ENCODE measurements at places on chromosomes 7 and 10.

DNA sequence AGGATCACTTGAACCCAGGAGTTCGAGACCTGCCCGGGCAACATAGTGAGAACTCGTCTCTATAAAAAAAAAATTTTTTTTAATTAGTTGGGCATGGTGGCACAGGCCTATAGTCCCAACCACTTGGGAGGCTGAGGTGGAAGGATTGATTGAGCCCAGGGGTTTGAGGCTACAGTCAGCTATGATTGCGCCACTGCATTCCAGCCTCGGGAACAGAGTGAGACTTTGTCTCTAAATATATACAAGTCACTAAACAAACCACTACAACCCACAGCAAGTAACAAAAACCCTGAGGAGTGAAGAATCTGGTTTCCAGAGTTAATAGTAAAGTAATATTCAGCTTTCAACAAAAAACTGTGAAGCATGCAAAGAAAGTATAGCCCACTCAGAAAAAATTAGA, 32.7 kb upstream of the HHEX start:
- no peak for DNase-seq

GRCh38 chr7:130946114-130946513, 212.1 kb upstream of the KLF14 start:
- no peak for DNase-seq

GRCh38 chr10:108545921-108546320, 1377.4 kb downstream of the XPNPEP1 start:
- no peak for DNase-seq

DNA sequence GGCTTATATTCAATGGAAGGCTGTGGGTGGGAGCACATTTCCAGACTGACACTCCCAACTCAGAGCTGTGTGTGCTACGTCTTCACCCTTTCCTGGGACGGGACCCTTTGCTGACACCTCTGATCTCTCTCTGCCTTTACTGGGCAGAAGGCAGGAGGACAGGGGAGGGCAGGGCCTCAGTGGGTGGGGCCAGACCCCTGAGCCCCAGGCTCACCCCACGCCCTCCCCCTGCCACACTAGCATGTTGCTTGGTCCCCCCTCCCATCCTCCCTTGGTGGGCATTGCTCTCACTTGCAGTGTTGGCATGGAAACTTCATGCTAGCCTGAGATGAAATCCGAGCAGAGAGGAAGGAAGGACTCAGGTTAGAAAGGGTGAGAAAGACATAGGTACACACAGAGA, 18.4 kb downstream of the TMEM273 start:
- DNase-seq = no peak

GRCh38 chr10:68208424-68209042, 23.4 kb downstream of the ATOH7 start:
- peak; percentile 52 for DNase-seq

GRCh38 chr10:58590924-58591323, 78.3 kb downstream of the BICC1 start:
- no peak for DNase-seq

DNA sequence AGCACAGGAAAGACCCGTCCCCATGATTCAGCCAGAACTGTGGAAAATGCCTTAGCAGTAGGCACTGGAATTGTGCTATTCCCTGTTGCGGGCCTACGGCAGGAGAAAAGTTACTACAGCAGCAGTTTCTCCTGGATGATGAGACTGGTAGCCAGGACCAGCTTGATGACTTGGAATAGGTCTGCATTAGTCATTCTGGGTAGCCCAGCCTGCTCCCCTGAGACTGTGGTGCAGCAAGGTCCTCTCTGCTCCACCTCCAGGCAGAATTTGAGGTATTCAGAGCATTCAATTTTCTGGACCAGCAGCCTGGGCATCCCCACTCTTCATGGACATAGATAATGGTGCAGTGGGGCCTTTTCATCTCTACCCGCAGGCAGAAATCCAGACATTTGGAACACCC, 490.0 kb downstream of the SH2D4B start:
- DNase-seq = no peak

- DNase-seq = no peak
Measured at GRCh38 chr10:98481404-98481945, 34.7 kb upstream of the HPS1 start.

DNA sequence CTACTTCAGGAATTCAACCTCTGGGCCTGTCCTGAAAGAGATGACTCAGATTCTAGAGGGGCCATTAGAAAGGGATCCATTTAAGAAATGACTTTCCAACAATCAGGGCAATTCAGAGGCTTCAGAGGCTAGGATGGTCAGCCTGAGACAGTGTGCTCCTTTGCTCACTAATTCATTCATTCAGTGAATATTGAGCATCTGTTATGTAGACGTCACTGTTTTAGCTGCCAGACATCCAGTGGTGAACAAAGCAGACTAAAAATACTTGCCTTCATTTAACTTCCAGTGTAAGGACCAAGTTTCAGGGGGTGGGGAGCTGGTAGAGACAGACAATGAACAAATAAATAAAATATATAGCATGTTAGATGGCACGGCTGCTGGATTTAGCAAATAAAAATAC, 1.6 kb downstream of the KIAA1217 start:
- DNase-seq = no peak

GRCh38 chr7:36986511-36986933, 262.2 kb upstream of the AOAH start:
- no peak for DNase-seq

DNA sequence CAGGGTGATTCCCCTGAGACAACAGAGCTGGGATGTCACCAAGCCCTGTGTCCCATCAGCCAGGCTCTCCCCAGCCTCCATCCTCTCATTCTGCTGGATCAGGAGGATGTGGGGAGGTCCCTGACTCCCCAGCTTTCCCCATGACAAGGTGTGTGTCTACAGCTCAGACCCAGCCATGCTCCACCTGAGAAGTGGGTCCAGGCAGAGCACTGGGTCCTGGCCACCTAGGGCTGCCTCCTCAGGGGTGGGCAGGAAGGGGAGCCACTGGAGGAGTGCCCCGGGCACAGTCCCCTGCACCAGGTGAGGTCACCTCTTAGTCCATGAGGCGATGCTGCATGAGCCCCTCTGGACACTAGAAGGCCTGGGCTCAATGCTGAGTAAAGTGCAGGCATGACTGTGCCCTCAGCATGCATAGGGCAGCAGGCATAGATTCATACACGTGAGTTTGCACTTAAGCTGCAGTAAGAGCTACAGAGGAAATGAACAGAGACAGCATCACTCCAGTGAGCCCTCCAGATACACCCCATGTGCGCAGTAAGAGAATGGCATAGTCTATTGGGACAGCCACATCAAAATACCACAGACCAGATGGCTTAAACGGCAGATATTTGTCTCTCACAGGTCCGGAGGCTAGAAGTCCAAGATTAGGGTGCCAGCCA, 48.3 kb downstream of the ALOX5 start:
- no peak for DNase-seq

DNA sequence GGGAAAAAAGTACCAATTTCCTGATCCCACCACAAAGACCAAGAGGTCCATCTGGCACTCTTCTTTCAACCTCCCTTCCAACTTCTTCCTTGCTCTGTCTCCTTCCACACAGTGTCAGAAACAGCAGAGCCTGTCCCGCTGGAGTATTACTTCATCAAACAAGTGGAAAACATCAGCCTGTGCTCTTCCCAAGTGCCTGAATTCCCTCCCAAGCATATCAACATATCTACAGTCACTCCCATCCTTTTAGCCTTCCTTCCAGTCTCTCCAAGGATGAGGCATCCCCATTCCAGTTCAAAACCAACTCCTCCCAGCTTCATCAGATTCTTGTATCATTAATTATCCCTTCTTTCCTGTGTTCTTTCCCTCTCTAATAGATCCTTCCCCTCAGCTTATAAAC, 1.7 kb upstream of the NOC3L start:
- DNase-seq = no peak

DNA sequence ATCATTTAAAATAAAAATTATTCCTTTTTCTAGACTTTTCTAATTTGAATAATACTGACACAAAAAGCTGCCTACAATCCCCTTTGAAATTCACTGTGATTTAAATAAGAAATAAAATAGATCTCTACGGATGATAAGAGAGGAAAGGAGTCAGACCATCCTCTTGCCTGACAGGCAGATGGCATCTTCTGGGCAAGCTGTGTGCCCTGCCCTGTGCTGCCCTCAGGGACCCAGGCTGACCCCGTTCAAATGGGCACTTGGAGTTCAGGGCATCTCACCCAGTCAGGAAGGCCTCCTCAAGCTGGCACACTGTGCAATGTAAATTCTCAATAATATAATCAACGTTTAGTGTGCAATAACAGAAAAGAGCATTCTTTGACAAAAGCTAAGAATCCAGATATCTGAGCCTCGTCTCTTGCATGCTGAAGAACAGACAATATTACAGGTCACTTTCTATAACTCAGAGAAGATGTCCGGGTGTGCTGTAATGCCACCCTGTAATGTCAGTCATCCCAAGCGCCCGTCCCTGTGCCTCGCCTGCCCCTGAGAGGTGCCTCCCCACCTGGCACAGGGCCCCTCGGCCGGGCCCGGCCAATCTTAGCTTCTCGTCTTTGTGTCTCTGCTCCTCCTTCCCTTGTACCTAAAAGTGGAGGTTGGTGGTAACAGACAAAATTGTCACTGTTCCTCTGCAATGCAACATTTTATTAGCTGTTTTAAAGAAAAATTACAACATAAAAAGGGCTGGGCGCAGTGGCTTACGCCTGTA, 263.3 kb downstream of the COBL start:
- no peak for DNase-seq

- DNase-seq = no peak
Measured at GRCh38 chr10:63522277-63522687, 1.1 kb downstream of the REEP3 start.

DNA sequence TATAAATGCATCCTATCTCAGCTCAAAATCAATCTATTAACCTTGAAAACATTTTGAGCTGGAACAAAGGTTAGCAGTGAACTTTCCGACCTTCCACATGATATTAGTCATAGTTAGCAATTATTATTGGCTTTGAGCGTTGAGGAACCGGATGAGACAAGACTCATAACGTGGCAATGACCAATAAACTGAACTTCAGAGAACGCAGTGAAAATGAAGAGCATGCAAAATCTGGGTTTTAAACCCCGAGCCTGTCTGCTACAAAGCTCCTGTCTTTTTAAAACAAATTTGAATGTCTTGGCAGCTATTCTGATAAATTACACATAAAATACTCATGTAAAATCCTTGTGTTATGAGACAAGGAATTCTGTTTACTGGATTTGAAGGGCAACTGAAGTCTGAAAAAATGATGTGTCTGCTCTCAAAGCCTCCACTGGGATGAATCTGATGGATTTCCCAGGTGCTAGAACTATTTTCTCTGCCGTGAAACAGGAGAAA, 74.7 kb upstream of the ITGB1 start:
- peak; percentile 59 for DNase-seq

DNA sequence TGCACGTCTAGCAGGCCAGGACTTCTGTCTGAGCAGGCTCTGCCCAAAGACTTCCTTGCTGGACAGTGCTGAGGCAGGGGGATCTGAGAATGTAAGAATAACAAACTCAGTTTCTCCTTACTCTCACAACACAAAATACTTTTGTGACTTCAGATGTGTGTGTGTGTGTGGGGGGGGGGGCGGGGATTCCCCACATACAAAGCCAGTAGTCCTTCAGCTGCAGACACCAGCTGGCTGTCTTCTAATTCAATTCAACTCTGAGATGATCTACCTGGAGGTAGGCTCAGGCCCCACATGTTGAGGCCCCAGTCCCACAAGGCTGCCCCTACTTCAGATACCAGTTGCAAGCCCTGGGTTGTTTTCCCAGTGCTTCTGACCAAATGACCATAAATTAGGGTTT, 4.7 kb upstream of the CXCL12 start:
- DNase-seq = no peak
